AML-193 (cell line): ENCODE measurements at places on chromosomes 11 and 22.

DNA sequence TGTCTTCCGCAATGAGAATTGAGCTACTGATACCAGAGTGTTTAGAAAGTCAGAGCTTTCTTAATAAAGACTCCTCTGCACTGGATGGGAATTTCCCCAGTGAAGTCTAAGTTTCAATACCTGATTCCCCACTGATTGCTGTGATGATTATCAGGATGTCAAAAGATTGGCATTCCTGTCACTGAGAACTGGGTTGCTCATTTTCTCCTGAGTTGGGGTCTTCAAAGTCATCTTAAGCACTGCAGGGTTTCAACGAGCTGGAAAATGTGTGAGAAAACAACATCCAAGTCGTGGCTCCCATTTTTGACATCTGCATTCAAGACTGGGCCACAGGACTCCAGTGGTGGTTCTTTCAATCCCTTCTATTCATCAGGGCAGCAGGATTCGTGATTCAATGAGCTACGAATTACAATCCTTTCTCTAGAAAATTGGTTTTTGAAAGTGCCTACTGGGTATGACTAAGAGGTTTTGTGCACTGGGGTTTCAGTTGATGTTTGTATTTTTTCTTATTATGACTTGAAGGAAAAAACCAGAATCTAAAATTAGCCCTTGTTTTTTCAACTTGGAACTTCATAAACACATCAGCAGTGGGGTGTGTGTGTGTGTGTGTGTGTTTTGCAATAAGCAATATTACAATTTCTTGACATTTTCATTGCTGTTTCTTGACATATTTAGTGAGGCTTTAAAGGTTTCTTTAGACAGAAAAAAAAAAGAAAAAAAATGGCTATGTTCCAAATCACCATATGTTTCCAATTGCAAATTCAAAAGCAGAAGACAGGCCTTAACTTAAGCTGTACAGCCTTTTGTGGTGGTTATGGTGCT lies 233.0 kb downstream of the FAM76B start:
- no peak for DNase-seq

DNA sequence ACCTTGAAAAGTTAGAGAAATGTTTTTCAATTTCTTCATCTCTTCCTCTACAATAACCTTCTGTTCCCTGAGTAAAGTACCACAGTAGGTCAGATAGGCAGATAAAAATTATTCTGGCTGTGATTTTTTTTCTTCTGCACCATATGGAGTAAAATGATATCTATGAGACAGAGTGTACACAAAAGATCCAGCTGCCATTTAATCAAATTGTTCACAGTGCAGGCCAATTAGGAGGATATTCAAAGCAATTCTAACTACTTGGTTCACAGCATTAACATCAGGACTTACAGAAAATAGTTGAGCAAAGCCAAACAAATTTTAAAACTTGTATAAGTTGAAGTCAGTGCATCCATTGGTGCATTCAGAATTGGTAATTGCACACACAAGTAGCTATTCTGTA lies 147.9 kb upstream of the LUZP2 start:
- DNase-seq, result no peak

GRCh38 chr11:130787973-130788570 lies 128.2 kb downstream of the SNX19 start:
- no peak for DNase-seq

DNA sequence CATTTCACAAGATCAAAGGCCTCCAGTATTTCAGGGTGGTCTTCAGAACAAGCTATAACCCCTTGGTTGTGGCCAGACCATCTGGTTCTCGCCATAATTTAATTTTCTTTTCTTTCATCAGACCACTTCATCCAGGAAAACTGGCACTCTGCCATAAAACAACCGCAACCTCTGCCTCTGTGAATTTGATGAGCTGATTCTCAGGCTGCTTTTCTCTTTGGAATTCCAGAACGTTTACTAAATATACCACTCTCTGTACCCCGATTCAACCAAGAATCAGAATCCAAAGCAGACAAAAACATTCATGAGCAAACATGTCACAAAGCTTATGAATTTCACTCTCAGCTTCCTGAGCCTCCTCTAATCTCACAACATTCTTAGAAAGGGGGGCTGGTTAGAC lies 331.8 kb upstream of the SYN3 start:
- DNase-seq, result no peak

DNA sequence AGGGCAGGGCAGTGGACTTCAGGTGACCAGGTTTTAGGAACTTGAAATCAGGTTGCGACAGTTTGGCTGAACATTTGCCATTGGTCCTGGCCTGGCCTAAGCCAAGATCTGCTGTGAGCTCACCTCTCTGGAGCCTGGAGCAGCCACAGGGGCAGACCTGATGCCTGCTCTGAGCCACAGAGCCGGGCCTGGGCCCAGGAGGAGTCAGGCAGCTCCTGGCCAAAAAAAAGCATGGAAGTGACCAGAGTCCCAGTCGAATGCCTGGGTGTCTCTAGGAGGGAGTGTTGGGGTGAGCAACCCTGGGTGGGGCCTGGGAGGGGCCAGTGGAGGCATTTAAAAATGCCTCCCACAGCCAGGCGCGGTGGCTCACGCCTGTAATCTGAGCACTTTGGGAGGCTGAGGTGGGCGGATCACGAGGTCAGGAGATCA lies 6.0 kb upstream of the OMP start:
- no peak for DNase-seq

- DNase-seq, result no peak
Measured at GRCh38 chr22:45804986-45805325, 133.3 kb downstream of the ATXN10 start.

DNA sequence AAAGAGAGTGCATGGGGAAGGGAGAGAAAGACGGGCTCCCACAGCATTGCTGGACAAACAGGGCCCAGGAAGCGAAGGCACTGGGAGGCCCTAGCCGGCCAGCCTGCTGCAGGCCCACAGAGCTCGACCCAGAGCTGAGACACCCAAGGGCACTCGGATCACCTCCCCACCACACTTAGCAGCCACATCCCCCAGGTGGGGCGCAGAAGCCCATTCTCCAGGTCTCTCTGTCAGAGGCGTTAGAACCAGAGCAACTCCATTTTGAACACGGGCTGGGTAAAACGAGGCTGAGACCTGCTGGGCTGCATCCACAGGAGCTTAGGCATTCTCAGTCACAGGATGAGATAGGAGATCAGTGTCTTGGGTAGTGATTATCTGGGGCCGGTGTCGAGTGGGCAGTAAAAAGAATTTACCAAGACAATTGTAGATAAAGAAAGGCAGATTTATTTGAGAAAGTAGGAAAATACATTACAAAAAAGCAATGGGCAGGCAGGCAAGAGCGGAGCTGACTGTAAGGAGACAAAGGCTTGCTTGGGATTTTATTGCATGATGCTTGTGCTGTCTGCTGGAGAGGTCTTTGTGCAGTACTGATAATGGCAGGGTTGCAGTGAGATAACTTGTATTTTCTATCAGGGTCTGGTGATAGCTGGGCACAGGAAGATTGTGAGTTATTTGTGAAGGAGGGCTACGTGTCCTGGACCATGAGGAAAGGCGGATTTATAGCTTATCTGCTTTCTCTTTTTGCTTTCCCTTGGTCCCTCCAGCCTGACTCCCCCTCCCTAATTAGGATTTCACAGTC lies 13.4 kb upstream of the CAPN5 start:
- no peak for DNase-seq

DNA sequence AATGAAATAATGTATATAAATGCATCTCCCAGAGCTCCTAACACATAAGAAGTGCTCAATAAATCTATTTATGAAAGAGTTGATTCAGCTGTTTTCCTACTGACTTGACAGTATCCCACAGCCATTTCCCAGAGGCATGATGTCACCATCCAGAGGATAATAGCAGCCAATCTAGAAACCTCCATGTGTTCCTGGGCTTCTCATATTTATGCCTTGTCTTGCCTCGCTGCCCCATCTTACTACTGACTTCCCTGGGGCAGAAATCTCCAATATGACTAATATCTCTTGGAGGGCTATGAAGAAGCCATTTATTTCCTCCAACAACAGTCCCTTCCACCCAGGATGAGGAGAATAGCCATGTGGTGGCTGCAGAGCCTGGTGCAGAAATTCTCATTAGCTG lies 115.4 kb upstream of the NAV2 start:
- DNase-seq, result no peak

DNA sequence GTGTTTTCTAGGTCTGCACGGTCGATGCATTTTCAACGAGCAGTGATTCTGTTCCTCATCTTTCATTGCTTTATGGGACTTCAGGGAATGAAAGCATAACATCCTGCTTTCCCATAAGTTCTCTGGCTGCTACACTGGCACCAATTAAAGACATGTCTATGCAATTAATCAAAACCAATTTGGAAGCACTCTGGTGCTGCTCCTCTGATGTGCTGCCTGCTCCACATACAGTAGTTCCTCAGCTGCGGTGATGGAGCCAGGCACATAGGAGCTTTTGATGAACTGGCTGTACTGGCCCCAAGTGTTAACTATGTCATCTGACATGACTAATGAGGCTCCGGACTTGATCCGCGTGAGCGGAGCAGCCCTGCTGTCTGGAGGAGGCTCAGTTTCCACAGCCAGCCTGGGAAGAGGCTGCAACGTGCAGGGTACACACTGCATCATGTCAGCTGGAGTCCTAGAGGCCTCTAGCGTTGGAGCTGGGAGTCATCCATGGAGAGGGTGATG lies 29.8 kb downstream of the GVQW3 start:
- no peak for DNase-seq
